Retinal pigment epithelial cell (primary cell): ENCODE measurements at places on chromosomes 13 and 19.

DNA sequence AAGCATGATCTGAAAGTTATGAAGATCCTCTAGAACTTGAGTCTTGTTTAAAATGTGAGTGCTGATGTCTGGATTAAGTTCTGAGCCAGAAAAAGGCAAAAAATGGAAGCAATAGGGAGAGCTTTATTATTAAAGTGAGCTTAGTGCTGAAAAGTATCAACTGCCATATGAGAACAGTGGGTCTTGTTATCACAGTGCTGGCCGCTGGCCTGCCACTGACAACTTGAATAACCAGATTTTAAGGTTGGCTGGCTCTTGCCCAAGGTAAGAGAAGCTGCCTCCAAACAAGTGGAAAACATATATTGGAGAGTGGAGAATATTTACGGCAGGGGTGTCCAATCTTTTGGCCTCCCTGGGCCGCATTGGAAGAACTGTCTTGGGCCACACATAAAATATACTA is 33.9 kb downstream of the NUFIP1 start:
- no peak for DNase-seq

DNA sequence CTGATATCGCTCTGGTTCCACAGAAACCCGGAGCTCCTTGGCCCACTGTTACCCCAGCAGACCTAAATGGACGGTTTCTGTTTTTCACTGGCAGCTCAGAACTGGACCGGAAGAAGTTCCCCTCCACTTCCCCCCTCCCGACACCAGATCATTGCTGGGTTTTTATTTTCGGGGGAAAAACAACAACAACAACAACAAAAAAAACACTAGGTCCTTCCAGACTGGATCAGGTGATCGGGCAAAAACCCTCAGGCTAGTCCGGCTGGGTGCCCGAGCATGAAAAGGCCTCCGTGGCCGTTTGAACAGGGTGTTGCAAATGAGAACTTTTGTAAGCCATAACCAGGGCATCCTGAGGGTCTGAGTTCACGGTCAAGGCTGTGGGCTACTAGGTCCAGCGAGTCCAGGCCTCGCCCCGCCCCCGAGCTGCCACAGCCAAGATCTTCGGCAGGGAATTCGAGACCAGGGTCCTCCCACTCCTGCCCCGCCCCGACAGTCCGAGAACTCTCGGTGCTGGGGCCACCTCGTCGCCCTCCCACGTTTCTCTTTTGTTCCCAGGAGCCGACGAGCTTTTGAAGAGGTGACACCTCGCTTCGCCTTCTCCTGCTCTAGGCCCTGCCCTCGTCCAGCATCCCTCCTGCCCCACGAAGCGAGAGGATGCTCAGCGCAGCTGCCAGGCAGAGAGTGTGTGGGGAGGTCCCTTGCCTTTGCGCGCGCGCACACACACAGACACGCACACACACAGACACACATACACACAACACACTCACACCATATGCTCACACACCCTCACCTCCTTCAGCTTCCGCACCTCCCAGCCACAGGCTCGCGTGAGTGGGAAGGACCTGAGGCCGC is 8.8 kb downstream of the ZIC2 start:
- no peak for DNase-seq

DNA sequence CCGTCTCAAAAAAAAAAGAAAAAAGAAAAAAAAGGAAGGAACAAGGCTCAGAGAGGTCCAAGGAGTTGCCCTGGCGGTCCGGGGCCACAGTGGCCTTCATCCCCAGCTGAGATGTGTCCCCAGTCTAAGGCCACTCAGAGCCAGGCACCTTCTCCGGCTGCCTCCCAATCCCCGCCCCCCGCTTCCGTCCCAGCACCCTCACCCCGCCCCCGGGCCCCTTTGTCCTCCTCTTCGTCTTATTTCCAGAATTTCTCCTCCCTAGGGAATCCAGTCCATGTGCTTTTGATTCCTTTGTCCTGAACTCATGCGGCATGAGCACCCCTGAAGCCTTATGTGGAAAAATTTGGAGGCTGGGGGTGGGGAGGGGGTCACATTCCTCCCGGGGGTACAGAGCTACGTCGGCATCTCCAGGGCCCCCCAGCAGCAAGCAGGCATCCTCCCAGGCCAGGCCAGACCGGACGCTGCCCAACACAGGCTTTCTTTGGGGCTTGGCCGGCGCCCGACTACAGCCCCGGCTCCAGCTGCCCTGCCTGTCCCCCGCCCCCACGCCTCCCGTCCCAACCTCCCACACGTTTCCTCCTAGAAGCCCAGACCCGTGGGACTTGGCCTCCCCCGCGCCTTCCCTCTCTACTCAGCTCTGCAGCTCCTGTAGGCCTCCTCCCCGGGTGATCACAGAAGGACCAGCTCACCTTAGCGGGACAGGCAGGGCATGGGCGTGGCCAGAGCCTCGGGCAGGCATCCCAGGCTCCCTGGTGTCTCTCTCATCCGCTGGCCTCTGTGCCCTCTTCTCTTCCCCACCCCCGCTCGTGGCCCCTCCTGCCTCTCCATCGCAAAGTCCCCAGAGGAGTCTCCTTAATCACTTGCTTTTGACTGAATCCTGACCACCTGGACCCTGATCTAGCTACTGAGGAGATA is 17.8 kb upstream of the ADGRE5 start:
- DNase-seq = no peak

DNA sequence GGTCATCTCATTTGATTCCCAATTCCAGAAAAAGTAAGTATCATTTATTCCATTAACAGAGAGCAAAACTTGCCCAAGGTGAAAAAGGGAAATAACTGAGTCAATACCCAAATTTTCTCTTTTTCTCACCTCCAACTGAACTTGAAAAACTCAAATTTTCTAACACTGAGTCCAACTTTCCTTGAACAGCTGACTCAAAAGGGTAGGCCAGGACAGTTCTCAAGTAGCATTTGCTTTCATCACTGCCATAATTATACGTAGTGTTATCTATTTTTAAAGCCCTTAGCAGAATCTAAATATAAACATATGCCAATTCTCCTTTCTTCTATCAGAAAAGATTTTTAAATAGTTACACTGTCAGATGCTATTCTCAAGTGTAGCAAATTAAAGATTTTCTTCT is 3.5 kb downstream of the N4BP2L2 start:
- no peak for DNase-seq

GRCh38 chr19:43290568-43291359 is 21.4 kb upstream of the PSG9 start:
- no peak for DNase-seq

GRCh38 chr19:10118960-10119359 is 739 bp downstream of the EIF3G start:
- no peak for DNase-seq

- DNase-seq = no peak
These were observed 32.2 kb downstream of the VASP start for GRCh38 chr19:45539459-45539858.

DNA sequence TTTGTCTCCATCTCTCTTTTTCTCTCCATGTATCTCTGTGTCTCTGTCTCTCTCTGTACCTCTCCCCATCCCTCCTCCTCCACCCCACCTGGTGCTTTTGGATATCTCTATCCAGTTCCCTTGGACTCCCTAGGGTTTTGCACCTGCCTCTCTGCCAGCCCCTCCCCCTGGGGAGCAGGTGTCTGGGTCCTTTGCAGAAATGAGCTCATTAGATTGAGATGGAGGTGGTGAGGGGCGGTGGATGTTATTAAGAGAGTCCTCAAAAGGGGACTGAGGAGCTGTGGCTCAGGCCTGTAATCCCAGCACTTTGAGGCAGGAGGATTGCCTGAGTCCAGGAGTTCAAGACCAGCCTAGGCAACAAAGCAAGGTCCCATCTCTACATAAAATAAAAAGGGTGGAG is 2.1 kb downstream of the KCNN4 start:
- DNase-seq = no peak

GRCh38 chr13:38602266-38602665 is 84.6 kb upstream of the FREM2 start:
- peak; percentile 25 for DNase-seq

GRCh38 chr13:106649495-106649894 is 81.6 kb upstream of the ARGLU1 start:
- DNase-seq = no peak

- DNase-seq = no peak
These were observed at the start of gene ADAMTSL5 for GRCh38 chr19:1512671-1513498. Gene ADAMTSL5, minus strand, starts transcription at chr19:1513019. Its CDS starts 2,076 bp downstream, at chr19:1510943.

GRCh38 chr13:98664510-98664909 is 87.6 kb upstream of the STK24 start:
- no peak for DNase-seq

DNA sequence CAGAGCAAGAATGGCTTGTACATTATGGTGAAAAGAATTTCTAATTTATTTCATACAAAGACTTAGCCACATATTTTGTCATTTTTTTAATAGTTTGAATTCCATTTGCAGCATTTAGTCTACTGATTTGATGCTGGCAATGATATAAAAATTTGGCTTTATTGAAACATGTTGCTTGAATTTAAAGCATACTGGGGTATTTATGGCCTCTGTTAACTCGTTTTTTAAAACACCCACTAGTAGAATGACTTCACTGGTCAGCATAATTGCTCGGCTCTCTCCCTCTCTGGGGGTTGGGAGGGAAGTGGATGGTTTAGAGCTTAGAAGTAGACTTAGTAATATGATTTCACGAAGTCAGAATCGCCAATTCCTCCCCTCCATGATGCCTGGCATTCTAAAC is 354.9 kb upstream of the HTR2A start:
- DNase-seq = no peak

GRCh38 chr13:71869274-71869673 is 2.3 kb upstream of the DACH1 start:
- no peak for DNase-seq

DNA sequence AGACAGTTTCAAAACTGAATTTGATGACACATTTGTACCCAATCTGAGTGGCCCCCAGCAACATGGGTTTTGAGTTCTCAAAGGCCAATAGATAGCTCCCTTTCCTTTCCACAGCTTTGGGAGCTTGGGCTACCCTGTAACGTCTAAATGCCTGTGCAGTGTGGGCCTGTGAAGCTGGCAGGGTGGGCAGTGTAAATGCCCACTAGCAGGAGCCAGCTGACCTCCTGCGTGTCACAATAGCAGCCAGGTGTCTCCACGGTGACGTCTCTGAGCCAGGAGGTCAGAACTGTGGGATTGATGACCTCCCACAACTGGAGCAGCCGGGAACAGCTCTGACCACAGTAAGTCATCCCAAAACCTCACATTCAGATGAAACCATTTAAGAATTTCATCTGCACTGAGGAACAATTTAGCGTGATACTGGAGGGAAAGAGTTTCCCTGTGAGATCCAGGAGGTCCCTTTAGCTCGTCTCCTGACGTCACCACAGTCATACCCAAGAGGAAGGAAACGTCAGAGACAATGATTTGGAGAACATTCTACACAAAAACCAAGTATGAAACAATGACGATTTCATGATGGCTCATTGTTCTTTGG is at the start of gene IPO5:
Gene IPO5, plus strand, starts transcription at position 300 of the 595 bp plus-strand sequence. CDS start 23,022 bp downstream, outside the sequence.
- DNase-seq = no peak

DNA sequence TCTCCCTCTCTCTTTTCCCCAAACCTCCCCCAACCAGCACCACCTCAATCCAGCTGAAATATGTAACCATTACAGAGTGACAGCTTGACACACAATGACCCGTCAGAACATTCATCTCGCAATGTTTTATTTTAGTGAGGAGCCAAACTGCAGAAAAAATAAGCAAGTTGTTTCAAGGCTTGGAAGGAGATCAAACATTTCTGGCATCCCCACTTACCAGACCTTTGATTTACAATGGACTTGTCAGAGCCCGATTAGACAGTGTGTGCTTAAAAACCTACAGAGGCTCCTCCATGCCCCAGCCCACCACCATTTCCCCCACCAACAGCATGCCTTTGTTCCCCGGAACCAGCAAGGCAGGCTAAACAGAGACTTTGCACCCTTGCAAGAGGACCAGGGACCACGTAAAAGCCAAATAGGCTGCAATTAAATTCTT is 382.8 kb upstream of the ZNF507 start:
- no peak for DNase-seq

GRCh38 chr19:51664131-51664530 is 17.5 kb upstream of the SIGLEC14 start:
- DNase-seq = no peak

DNA sequence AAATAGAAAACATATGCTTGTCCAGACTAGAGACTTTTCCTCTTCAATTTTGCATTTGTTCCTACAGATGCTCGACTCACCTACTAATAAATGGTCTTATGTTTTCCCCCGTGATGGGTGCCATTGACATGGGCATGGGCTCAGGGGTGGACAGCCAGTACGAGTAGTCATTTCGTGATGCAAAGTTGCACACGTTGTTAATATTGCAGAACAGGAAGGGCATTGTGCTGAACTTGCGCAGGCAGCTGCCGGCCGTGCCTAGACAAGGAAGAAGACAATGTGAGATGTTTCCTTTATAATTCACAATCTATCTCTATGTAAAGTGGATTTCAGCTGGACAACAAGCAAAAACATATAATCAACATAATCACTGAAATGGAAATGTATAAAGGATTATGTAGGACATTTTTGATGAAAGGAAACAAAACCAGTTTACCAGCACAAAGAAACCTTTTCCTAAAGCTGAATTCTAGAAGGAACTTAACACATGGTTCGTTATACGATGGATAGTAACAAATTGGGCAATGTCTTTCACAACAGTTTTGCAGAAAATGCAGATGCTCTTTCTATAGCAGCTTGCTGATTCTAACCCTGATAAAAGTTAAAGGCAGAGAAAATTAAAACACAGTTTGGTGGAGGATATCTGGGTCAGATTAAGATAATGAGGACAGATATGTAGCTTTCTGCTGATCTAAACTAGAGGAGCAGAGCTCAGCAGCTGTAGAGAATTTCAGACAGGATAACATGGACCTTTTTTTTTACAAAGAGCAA is 145.7 kb downstream of the COL4A1 start:
- DNase-seq = no peak

- DNase-seq = no peak
These were observed 13.6 kb downstream of the ARHGAP45 start for GRCh38 chr19:1080360-1081161.

- DNase-seq = no peak
These were observed 9.4 kb downstream of the BCL3 start for GRCh38 chr19:44757735-44758505.

GRCh38 chr19:384799-385169 is 24.2 kb downstream of the C2CD4C start:
- DNase-seq = no peak

GRCh38 chr13:50650592-50651504 is 192.6 kb downstream of the DLEU7 start:
- DNase-seq = no peak

DNA sequence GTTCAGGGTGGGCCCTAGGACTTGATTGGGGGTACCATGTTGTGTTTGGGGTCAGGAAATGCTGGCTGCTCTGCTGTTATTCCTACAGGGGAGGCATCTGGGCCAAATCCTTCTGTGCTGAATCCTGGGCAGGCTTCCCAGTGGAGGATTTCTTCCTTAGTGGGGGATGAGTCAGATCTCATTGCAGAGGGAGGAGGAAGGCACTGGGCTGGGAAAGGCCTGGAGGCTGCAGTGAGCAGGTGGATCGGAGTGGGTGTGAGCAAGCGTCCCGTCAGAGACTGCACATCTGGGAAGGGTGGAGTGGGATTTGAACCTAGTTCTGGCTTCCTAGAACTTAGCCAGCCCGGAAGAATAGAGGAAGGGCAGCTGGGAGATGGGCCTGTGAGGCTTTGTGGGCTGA is 11.5 kb downstream of the CCDC124 start:
- peak; percentile 31 for DNase-seq

- DNase-seq = no peak
These were observed 12.7 kb upstream of the KBTBD6 start for GRCh38 chr13:41145136-41145908.

GRCh38 chr19:50187937-50188336 is 15.5 kb upstream of the MYH14 start:
- no peak for DNase-seq

- DNase-seq = no peak
These were observed 10.3 kb downstream of the CELF5 start for GRCh38 chr19:3234800-3235199.

GRCh38 chr13:109273326-109273751 is 513.0 kb downstream of the IRS2 start:
- no peak for DNase-seq
